A375 (cell line): ENCODE measurements at places on chromosomes 2 and 18. TPM values are rescaled to one million over a fixed set of nuclear protein-coding genes. Genes with fewer than 3 reads are reported as not detected.

Gene SPP2
- not detected in 2 replicates for total RNA-seq

Gene ICA1L
- 5.9 and 8.3 TPM in 2 replicates for total RNA-seq

Gene PAX3
- total RNA-seq = 17.3 and 21.6 TPM in 2 replicates

Gene SERPINB2
- 0.08 and 0.34 TPM in 2 replicates for total RNA-seq

Gene MRO
- 0.03 TPM in 1 of 2 replicates, not detected in the other for total RNA-seq
